ENCODE measurements at places on chromosomes 6 and 20.

DNA sequence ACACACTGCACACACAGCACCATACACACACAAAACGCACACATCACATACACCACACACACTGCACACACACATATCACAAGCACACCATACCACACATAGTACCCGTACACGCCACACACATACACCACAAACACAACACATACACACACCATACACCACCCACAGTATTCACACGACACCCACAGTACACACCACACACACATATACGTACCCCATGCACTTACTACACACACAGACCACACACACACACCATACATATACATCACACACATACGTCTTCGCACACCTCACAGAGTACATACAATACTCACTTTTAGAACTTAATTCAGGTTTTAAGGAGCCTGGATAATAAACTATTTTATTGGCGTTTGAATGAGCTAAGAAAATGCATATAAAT, 1805.3 kb upstream of the DEFB115 start:
- no peak overlapping the region for H3K27ac ChIP-seq
- DNase-seq, result no peak
- no peak overlapping the region for H3K4me3 ChIP-seq
- H3K36me3 ChIP-seq, result peaks cover 2% of the 10 kb centered on the region
- H3K27me3 ChIP-seq, result no peaks in the 10 kb centered on the region

GRCh38 chr6:124879992-124880355, 82.3 kb upstream of the RNF217 start:
- peaks cover 2% of the 10 kb centered on the region for H3K4me1 ChIP-seq
- peaks cover 3% of the 10 kb centered on the region for H3K27me3 ChIP-seq
- H3K4me3 ChIP-seq, result no peak overlapping the region

DNA sequence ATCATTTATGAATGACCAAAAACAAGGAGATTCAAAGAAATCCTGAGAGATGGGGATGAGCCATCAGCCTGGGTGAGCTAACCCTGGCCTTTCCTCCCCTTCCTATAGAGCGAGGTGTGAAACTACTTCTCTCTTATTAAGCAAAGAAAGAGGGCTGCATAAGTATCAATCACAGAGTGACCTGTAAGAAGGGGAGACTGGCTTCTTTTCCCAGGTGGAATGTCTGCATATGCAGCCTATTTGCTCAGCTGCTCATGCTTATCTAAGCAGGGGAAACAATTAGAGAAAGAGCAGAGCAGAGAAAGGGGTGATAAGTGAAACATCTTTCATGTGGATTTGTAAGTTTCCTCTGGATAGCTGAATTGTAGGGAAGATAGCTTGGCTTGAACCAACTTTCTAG, 160.0 kb downstream of the PKHD1 start:
- no peak for DNase-seq
- no peak overlapping the region for H3K4me3 ChIP-seq
- H3K4me1 ChIP-seq, result no peaks in the 10 kb centered on the region
- no peak overlapping the region for H3K27ac ChIP-seq
- H3K27me3 ChIP-seq, result no peaks in the 10 kb centered on the region
- H3K36me3 ChIP-seq, result no peaks in the 10 kb centered on the region

- no peak for DNase-seq
- H3K36me3 ChIP-seq, result no peaks in the 10 kb centered on the region
- H3K4me1 ChIP-seq, result no peaks in the 10 kb centered on the region
- H3K4me3 ChIP-seq, result no peak overlapping the region
Measured at GRCh38 chr6:64990652-64991304, 716.2 kb downstream of the EYS start.

- no peaks in the 10 kb centered on the region for H3K4me1 ChIP-seq
- H3K36me3 ChIP-seq, result no peaks in the 10 kb centered on the region
- H3K27ac ChIP-seq, result no peak overlapping the region
- DNase-seq, result no peak
Measured at GRCh38 chr20:8855315-8855714, 213.6 kb upstream of the PLCB4 start.

- H3K4me3 ChIP-seq, result no peak overlapping the region
- no peaks in the 10 kb centered on the region for H3K27me3 ChIP-seq
- DNase-seq, result no peak
- no peak overlapping the region for H3K27ac ChIP-seq
- H3K4me1 ChIP-seq, result no peaks in the 10 kb centered on the region
- H3K36me3 ChIP-seq, result no peaks in the 10 kb centered on the region
Measured at GRCh38 chr6:19715167-19715551, 122.0 kb upstream of the ID4 start.

DNA sequence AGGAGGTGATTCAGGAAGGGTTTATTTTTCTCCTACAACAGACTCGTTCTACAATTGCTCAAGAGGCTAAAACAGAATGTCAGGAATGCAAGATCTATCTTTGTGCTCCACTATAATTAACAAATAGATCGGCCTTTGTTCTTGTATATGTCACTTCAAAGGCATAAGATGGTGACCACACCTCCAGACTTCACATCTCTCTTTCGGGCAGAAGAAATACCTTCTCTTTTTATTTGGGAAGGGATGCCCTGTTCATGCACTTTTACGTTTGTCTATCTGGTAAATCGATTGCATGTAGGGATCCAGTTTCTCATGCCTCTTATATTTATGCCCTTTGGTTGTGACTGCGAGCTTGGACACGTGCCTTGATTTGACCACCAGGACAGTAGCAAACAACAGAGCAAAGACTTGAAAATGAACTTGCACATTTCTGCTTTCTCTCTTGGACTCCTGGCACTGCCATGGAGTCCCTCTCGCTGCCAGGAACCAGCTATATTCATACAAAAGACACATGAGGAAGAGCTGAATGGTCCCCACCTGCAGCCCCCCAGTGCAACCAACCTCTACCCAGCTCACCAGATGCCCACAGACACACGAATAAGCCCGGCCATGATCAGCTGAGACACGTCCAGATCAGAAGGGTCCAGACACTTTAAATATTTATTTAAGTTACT, 219.8 kb upstream of the STXBP5 start:
- DNase-seq, result no peak
- H3K4me1 ChIP-seq, result no peaks in the 10 kb centered on the region
- H3K4me3 ChIP-seq, result no peak overlapping the region

- no peaks in the 10 kb centered on the region for H3K27me3 ChIP-seq
- peaks cover 55% of the 10 kb centered on the region for H3K36me3 ChIP-seq
- H3K27ac ChIP-seq, result no peak overlapping the region
- H3K4me3 ChIP-seq, result no peak overlapping the region
- no peak for DNase-seq
- H3K4me1 ChIP-seq, result no peaks in the 10 kb centered on the region
Measured at GRCh38 chr6:137206577-137206976, 12.6 kb downstream of the IFNGR1 start.

GRCh38 chr6:77773157-77773822, 120.5 kb downstream of the MEI4 start:
- H3K27me3 ChIP-seq, result no peaks in the 10 kb centered on the region
- DNase-seq, result no peak
- H3K4me3 ChIP-seq, result no peak overlapping the region

DNA sequence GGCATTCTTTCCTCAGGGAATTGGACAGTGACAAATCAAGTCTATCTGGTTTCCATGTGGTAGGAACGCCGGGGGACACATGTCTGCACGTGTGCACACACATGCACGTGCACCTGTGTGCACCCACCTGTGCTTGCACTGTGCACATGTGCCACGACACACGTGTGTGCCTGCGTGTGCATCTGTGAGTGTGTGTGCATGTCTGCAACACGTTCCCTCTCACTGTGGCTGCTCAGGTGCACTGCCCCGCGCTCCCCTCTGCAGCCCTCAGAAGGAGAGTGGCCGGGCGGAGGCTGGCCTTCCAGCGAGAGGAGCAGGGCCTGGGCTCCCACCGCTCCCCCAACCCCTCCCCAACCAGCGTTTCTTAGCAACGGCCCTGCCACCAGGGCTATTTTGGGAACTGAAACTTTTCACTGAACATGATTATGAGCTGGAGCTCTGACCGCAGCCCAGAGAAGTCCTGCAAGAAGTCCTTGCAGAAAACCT, 147.8 kb downstream of the PHACTR3 start:
- H3K4me1 ChIP-seq, result peaks cover 9% of the 10 kb centered on the region
- no peak for DNase-seq
- no peak overlapping the region for H3K4me3 ChIP-seq
- peaks cover 7% of the 10 kb centered on the region for H3K27me3 ChIP-seq
- no peak overlapping the region for H3K27ac ChIP-seq

DNA sequence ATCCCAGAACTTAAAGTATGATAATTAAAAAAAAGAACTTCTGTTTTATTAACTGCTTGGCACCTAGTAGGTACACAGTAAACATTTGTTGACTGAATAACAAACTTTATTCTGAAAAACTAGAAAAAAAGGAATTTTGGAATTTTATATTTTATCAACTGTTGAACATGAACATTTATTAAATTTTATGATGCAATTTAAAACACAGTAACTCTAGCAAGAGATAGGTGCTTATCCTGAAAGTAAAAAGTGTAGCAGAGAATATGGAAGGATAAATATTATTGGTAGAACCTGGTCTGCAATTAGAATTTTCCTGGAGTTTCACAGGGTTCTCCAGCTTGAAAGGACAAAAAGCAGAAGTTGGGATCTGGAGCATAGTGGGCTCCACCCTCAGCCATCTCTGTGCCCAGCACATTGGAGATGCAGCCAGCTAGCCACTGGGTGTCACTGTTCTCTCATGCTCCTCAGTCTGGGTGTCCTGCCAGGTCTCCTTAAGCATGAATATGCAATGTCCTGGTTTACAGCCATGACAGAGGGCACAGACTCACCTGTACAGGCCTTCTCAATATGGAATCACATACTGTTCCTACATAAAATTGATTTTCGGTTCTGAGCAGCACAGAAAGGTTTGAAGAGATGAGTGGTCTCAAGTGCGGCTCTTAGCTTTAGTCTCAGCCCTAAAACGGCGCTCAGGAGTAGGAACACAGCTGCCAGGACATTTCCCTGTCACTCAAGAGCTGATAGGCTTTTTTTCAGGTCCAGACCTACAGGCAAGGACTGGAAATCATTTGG, 31.7 kb upstream of the IL20RA start:
- DNase-seq, result peak; percentile 68
- no peaks in the 10 kb centered on the region for H3K36me3 ChIP-seq
- H3K4me1 ChIP-seq, result no peaks in the 10 kb centered on the region
- peaks cover 44% of the 10 kb centered on the region for H3K27me3 ChIP-seq
- no peak overlapping the region for H3K4me3 ChIP-seq
- no peak overlapping the region for H3K27ac ChIP-seq

DNA sequence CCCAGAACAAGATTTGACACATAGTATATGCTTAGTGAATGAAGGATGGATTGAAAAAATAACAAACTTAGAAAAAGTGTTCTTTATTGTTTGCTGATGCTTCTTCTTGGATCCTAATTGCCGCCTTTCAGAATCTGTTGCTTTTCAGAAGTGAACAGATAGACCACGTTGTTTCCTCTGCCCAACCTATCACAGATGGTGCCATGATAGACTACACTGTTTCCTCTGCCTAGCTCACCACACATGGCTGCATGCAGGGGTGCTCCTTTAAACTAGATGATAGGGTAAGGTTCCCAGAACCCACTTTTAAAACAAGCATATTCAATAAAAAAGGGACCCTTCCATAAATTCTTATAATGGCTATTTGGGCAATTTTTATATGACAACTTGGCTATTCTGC, 4.6 kb upstream of the RGS17 start:
- H3K4me3 ChIP-seq, result no peak overlapping the region
- H3K27me3 ChIP-seq, result peaks cover 18% of the 10 kb centered on the region
- no peak overlapping the region for H3K27ac ChIP-seq
- H3K36me3 ChIP-seq, result no peaks in the 10 kb centered on the region
- peaks cover 2% of the 10 kb centered on the region for H3K4me1 ChIP-seq

GRCh38 chr20:58621906-58622548, 29.1 kb upstream of the STX16 start:
- no peaks in the 10 kb centered on the region for H3K36me3 ChIP-seq
- H3K27me3 ChIP-seq, result peaks cover 7% of the 10 kb centered on the region
- H3K27ac ChIP-seq, result no peak overlapping the region
- DNase-seq, result no peak

- no peak for DNase-seq
- no peaks in the 10 kb centered on the region for H3K36me3 ChIP-seq
- H3K27ac ChIP-seq, result no peak overlapping the region
- H3K4me1 ChIP-seq, result no peaks in the 10 kb centered on the region
Measured at GRCh38 chr6:32075781-32076180, 33.4 kb downstream of the TNXB start.

DNA sequence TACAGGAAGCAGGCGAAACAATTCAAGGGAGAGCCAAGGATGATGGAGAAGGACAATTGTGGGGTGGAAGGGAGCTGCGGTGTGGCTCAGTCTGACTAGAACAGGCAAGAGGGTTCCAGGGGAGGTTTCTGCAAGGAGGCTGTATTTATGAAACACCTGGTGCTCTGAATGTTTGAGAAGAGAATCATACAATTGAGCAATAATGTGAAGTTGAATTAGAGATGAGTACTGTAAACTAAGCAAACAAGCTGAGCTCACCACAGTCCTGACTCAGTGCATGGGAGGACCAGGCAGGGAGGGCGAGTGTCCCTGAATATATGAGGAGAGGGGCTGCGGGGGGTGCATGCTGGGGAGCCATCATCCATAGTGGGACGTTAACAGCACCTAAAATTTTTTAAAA, 279.7 kb downstream of the KIF16B start:
- H3K36me3 ChIP-seq, result no peaks in the 10 kb centered on the region
- H3K4me3 ChIP-seq, result no peak overlapping the region
- no peak overlapping the region for H3K27ac ChIP-seq

GRCh38 chr6:124389127-124389526, 573.1 kb upstream of the RNF217 start:
- DNase-seq, result no peak
- no peak overlapping the region for H3K4me3 ChIP-seq
- no peaks in the 10 kb centered on the region for H3K27me3 ChIP-seq
- H3K36me3 ChIP-seq, result no peaks in the 10 kb centered on the region
- H3K4me1 ChIP-seq, result no peaks in the 10 kb centered on the region

GRCh38 chr6:115643762-115644161, 416.9 kb downstream of the FRK start:
- H3K36me3 ChIP-seq, result no peaks in the 10 kb centered on the region
- H3K4me1 ChIP-seq, result no peaks in the 10 kb centered on the region
- H3K27me3 ChIP-seq, result no peaks in the 10 kb centered on the region
- no peak overlapping the region for H3K4me3 ChIP-seq
- DNase-seq, result no peak

- no peak overlapping the region for H3K27ac ChIP-seq
- H3K27me3 ChIP-seq, result no peaks in the 10 kb centered on the region
- no peaks in the 10 kb centered on the region for H3K36me3 ChIP-seq
- no peaks in the 10 kb centered on the region for H3K4me1 ChIP-seq
- DNase-seq, result no peak
Measured at GRCh38 chr6:8710668-8711431, 275.5 kb upstream of the SLC35B3 start.

Measured in activated CD8-positive, alpha-beta memory T cell treated with anti-CD3 and anti-CD28 coated beads, Interleukin-2, amount 10 ng/mL, durations not matched to agents 7 days and 5 days (primary cell).